ENCODE measurements at places on chromosomes 12 and 14. TPM values are rescaled to one million over a fixed set of nuclear protein-coding genes. Genes with fewer than 3 reads are reported as not detected.

GRCh38 chr12:27517546-27517945 lies 6.5 kb upstream of the PPFIBP1 start:
- H3K4me1 ChIP-seq: no peaks in the 10 kb centered on the region
- peaks cover 55% of the 10 kb centered on the region for H3K27me3 ChIP-seq
- no peaks in the 10 kb centered on the region for H3K36me3 ChIP-seq
- no peak overlapping the region for H3K27ac ChIP-seq
- no peak overlapping the region for H3K4me3 ChIP-seq
- DNase-seq: no peak

Gene DBX2
- total RNA-seq: not detected

- no peak overlapping the region for H3K4me3 ChIP-seq
- DNase-seq: no peak
- H3K27ac ChIP-seq: no peak overlapping the region
- H3K27me3 ChIP-seq: no peaks in the 10 kb centered on the region
These were observed 35.7 kb downstream of the HIGD1C start for GRCh38 chr12:50988051-50988450.

GRCh38 chr12:132638541-132639408 lies 20.2 kb downstream of the P2RX2 start:
- H3K27me3 ChIP-seq: no peaks in the 10 kb centered on the region
- H3K4me1 ChIP-seq: no peaks in the 10 kb centered on the region
- peaks cover 6% of the 10 kb centered on the region for H3K36me3 ChIP-seq
- no peak for DNase-seq
- H3K4me3 ChIP-seq: no peak overlapping the region
- H3K27ac ChIP-seq: no peak overlapping the region

Gene KRT73
- total RNA-seq: 0.36 TPM

DNA sequence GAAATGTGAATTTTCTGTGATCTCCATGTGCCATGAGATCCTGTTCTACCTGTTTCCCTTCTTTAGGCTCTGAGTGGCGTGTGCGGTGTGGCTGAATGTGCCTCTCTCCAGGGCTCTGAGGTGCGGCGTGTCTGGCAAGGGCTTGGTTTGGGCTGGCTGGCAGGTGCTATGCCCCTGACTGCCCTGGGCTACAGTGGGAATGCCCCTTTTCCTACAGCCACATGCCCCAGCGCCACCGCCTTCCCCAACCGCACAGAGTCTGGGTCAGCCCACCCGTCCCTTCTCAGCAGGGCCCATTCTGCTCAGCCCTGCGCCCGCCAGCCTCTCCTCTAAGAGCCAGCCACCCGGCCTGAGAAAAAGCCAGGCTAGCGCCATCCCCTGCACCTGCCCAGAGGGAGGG lies 24.7 kb downstream of the BTBD6 start:
- H3K36me3 ChIP-seq: no peaks in the 10 kb centered on the region
- H3K27me3 ChIP-seq: no peaks in the 10 kb centered on the region
- H3K4me1 ChIP-seq: peaks cover 4% of the 10 kb centered on the region
- no peak overlapping the region for H3K27ac ChIP-seq
- no peak for DNase-seq
- no peak overlapping the region for H3K4me3 ChIP-seq

Gene TAS2R50
- 1.2 TPM for total RNA-seq

DNA sequence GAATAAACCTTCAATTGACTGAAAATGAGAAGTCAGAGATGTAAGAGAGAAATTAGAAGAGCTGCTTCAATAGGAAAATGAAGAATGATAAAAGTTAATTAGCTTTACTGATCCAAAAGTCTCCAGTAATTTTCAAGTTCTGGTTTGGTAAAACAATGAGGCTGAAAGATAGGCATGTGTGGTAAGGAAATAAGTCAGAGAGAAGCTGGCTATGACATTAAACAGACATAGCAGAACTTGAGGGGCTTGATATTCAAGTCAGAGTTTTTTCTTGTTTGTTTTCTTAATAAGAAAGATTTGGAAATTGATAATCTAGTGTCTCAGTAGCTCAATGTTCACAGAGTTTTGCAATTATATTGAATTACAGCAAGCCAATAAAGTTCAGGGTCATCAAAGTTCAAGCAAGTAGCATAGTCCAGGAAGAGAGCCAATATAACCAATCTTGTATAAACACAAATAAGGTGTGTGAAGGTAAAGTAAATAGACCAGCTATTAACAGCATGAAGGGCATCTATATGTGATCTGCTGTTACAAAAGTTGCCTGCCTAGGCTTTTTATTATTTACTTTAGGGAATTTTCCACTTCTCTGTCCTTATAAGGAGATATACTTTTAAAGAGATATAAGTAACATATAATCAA lies 1111.5 kb downstream of the TRHDE start:
- no peaks in the 10 kb centered on the region for H3K27me3 ChIP-seq
- no peak overlapping the region for H3K27ac ChIP-seq
- H3K4me1 ChIP-seq: no peaks in the 10 kb centered on the region
- no peaks in the 10 kb centered on the region for H3K36me3 ChIP-seq
- no peak overlapping the region for H3K4me3 ChIP-seq

DNA sequence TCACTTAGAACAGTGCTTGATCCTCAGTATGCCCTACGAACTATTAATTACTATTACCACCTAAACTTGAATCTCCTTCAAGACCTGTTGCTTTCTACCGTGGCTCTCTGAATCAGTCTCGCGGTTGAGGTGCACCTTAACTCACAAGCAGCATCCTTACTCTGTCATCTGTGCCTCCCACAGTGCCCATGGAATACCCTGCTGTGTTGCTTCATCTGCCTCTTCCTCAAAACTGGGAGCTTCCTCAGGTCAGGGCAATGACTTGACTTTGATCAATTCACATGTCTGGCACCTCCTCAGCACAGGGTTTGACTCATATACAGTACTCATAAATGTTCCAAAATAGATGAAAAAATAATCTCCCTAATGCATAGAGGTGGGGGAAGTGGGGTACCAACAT lies 305.9 kb downstream of the NUAK1 start:
- H3K4me3 ChIP-seq: no peak overlapping the region
- H3K4me1 ChIP-seq: no peaks in the 10 kb centered on the region
- DNase-seq: no peak
- no peak overlapping the region for H3K27ac ChIP-seq
- no peaks in the 10 kb centered on the region for H3K27me3 ChIP-seq

Gene KRT75
- total RNA-seq: not detected

Gene STON2
- total RNA-seq: 0.10 TPM

DNA sequence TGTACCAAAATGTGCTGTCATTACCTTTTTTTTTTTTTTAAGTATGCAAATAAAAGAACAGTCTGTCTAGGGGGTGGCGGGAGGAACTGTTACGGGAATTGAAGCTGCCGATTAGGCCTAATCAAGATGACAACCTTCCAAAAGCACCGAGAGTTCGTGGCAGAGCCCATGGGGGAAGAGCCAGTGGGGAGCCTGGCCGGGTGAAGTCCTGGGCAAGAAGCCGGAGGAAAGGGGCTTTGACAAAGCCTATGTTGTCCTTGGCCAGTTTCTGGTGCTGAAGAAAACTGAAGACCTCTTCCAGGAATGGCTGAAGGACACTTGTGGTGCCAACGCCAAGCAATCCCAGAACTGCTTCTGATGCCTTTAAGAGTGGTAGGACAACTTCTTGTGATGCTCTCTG lies 42.6 kb downstream of the ACTN1 start:
- no peaks in the 10 kb centered on the region for H3K27me3 ChIP-seq
- H3K36me3 ChIP-seq: no peaks in the 10 kb centered on the region
- peak overlapping the region; percentile 8 for H3K27ac ChIP-seq
- H3K4me3 ChIP-seq: no peak overlapping the region
- no peak for DNase-seq

DNA sequence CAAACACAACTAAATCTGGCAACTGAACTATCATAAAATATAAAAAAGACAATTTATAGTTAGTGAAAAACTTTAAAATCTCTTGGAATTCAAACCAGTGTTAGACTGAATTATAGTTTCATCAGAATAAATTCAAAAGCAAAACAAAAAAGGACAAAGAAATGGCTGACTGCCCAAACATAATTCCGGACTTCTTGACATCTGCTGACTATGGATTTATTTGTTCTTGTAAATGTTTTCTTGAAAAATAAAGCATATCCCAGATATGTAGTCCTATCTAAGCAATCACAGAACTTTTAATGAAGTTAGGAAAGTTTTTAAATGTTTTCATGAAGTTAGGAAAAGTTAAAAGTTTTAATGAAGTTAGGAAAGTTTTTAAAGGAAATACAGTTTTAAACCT lies 45.8 kb upstream of the CNTN1 start:
- DNase-seq: no peak
- no peaks in the 10 kb centered on the region for H3K36me3 ChIP-seq
- H3K4me1 ChIP-seq: no peaks in the 10 kb centered on the region
- no peak overlapping the region for H3K27ac ChIP-seq
- no peaks in the 10 kb centered on the region for H3K27me3 ChIP-seq
- no peak overlapping the region for H3K4me3 ChIP-seq

GRCh38 chr14:103803661-103804060 lies 43.7 kb downstream of the PPP1R13B start:
- H3K27me3 ChIP-seq: no peaks in the 10 kb centered on the region
- no peak overlapping the region for H3K27ac ChIP-seq
- no peak for DNase-seq

DNA sequence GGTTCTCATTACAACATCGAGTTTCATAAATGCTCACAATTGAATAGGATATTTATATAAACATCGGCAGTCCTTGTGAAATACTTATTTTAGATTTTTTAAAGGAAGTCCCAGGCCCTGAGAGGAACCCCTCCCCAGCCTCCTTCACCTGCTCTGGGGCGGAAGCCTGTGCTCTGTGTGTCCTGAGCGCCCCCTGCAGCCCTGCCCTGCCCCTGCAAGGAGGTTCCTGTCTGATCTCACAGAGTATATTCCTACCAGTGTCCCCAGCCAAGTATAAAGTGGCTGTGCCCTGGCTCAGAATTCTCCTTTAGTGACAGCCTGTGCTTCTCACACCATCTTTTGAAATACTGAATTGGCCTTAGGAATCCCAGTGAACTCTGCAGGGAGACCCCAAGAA lies 659.5 kb downstream of the TMEM121 start:
- no peak overlapping the region for H3K27ac ChIP-seq
- no peaks in the 10 kb centered on the region for H3K36me3 ChIP-seq
- peak; percentile 73 for DNase-seq
- peak overlapping the region; percentile 55 for H3K4me3 ChIP-seq
- H3K4me1 ChIP-seq: peaks cover 32% of the 10 kb centered on the region

DNA sequence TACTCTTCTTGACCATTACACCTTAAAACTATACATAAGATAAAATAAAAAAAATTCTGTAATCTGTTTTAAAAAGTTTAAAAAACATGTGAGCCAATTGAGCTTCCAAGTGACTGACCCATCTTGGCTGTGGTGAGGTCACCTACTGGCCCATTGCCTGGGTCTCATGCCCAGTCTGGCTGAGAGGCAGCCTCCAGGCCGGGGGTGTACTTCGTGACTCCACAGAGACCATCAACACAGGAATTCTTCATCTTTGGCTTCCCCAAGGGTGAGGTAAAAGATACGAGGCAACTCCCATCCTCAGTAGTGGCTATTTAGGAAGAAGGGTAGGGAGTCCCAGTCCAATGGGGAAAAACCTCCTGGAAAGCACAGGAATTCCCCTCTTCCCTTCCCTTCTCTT lies 113.2 kb downstream of the APAF1 start:
- peaks cover 11% of the 10 kb centered on the region for H3K4me1 ChIP-seq
- DNase-seq: no peak
- peaks cover 16% of the 10 kb centered on the region for H3K27me3 ChIP-seq
- H3K27ac ChIP-seq: no peak overlapping the region
- no peaks in the 10 kb centered on the region for H3K36me3 ChIP-seq

GRCh38 chr14:71783786-71784185 lies 148.4 kb upstream of the RGS6 start:
- no peak overlapping the region for H3K4me3 ChIP-seq
- peaks cover 13% of the 10 kb centered on the region for H3K27me3 ChIP-seq
- H3K4me1 ChIP-seq: no peaks in the 10 kb centered on the region
- no peaks in the 10 kb centered on the region for H3K36me3 ChIP-seq
- H3K27ac ChIP-seq: no peak overlapping the region

Gene SEL1L
- 79.2 TPM for total RNA-seq

- no peaks in the 10 kb centered on the region for H3K36me3 ChIP-seq
- no peaks in the 10 kb centered on the region for H3K4me1 ChIP-seq
- peaks cover 17% of the 10 kb centered on the region for H3K27me3 ChIP-seq
- no peak overlapping the region for H3K27ac ChIP-seq
These were observed 104.2 kb downstream of the RERG start for GRCh38 chr12:15116983-15117382.

- no peaks in the 10 kb centered on the region for H3K27me3 ChIP-seq
- DNase-seq: no peak
- H3K4me3 ChIP-seq: no peak overlapping the region
- no peaks in the 10 kb centered on the region for H3K4me1 ChIP-seq
- H3K27ac ChIP-seq: no peak overlapping the region
- no peaks in the 10 kb centered on the region for H3K36me3 ChIP-seq
These were observed 454.8 kb downstream of the NOVA1 start for GRCh38 chr14:26143057-26143456.

- DNase-seq: no peak
- H3K4me3 ChIP-seq: no peak overlapping the region
- no peaks in the 10 kb centered on the region for H3K27me3 ChIP-seq
These were observed 14.7 kb downstream of the PLEKHG6 start for GRCh38 chr12:6324936-6325750.

DNA sequence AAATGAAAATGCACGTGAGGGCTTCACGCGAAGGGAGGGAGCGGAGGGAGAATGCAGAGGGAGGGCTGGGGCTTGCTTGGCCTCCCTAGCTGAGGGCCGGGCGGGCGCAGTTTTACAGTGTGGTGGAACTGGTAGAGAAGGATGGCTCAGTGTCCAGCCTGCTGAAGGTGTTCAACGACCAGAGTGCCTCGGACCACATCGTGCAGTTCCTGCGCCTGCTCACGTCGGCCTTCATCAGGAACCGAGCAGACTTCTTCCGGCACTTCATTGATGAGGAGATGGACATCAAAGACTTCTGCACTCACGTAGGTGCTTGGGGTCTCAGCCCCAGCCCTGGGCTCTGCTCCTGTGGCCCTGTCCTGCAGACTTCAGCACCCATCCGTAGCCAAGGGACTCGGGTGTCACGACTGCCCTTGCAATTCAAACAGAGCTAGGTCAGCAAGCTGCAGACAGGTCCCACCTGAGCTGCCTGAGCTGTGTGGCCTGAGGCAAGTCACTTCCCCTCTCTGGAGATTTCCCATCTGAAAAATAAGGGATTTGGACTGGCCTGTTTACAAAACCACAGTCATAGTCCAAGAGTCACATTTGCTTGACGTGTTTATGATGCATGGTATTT lies 18.4 kb downstream of the OTUB2 start:
- no peak overlapping the region for H3K4me3 ChIP-seq
- no peaks in the 10 kb centered on the region for H3K4me1 ChIP-seq
- H3K27me3 ChIP-seq: no peaks in the 10 kb centered on the region
- DNase-seq: no peak
- no peak overlapping the region for H3K27ac ChIP-seq
- peaks cover 3% of the 10 kb centered on the region for H3K36me3 ChIP-seq

DNA sequence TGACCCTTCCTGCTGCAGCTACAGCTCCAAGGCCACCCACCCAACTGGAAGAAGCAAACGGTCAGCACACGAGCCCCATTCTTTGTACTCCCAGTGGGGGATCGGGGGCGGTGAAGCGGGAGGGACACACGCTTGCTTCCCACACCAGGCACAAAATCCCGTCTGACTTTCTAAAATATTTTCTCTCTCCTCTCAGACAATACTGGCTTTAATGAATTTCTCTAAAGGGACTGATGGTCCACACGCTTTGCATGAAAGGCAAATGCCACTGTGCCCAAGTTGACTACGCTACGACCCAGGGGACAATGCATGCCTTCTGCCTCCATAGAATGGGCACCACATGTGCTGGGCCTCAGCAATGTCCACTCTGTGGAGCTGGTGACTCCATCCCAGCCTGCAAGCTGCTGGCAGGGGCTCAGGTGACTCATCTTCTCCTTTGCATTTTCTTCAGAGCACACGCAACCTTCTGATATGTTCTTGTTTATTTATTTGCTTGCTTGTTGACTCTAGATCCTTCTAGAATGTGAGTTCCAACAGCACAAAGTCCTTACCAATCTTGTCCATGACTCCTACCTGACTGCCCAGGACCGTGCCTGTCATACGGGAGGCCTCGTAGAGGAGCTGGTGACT lies 15.6 kb downstream of the SYNE3 start:
- H3K27me3 ChIP-seq: no peaks in the 10 kb centered on the region
- peak overlapping the region; percentile 5 for H3K4me3 ChIP-seq

Gene TRPV4
- not detected for total RNA-seq

All from activated T-cell treated with anti-CD3 and anti-CD28 coated beads, Interleukin-2, amount 50 U/mL, for 72 hours (primary cell).